Muscle of arm (tissue), 14 donors: ENCODE measurements at places on chromosomes 16 and 17. TPM values are rescaled to one million over a fixed set of nuclear protein-coding genes. Genes with fewer than 3 reads are reported as not detected.
A peak's percentile ranks its signal among the peaks of the same experiment; 100 is the strongest.

The GPR179 gene
- polyA plus RNA-seq, result 0.57 TPM

The WNT9B gene
- polyA plus RNA-seq, result 0.09 TPM

The RGS9 gene
- not detected for polyA plus RNA-seq

- DNase-seq, result no peak
These were observed 517.0 kb downstream of the CDH13 start for GRCh38 chr16:83143788-83144187.

- DNase-seq, result no peak
These were observed 1336.6 kb upstream of the CDH8 start for GRCh38 chr16:63372815-63373214.

DNA sequence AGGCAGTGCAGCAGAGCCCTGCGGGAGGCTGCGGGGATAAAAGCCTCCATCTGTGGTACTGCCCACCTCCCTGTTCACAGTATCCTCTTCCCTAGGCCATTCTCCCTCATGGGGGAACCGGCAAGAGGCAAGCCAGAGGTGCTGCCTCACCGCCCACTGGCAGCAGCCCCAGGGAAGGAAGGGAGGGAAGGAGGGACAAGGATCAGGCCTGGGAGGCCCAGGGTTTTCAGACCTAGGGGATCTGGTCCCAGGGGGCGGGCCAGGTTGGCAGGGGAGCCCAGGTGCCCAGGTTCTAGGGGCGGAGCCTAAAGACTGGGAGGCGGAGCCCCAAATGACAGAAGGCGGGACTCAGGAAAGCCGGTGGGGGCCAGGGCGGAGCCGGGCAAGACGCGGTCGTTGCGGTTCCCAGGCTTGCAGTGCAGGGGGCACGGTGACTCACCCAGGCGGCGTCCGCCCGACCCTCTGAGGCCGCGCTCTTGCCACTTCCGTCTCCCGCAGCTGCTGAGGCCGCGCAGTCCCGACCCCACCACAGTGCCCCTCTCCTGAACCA, 3.0 kb upstream of the MTMR4 start:
- DNase-seq, result no peak

DNA sequence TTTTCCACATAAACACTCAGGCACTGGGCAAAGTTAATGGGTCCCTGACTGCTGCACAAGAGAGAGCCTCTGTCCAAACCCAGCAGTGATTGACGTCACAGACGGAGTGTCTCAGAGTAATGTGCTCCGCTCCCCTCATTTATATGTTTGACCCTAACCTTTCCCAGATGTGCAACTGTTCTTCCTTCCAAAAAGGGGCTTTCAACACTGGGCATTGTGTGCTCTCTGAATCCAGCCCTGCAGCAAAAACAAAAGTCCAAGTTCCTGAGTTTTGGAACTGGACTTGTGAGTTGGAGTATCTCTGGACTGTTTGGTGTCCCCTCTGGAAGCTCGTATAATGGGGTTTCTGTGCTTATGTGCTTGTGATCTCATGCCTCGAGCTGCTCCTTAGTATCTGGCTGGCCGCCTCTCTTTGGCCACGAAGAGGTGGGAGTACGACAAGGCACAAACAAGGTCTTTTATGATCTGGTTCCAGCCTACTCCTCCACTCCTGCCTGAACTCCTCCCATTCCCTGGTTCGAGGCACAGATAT, 76.4 kb upstream of the SMIM36 start:
- no peak for DNase-seq

GRCh38 chr16:65121870-65122723, at the start of gene CDH11:
Gene CDH11 (minus strand): TSS chr16:65122063. CDS start chr16:65004869, 117,194 bp downstream.
- peak; percentile 86 for DNase-seq

- peak; percentile 67 for DNase-seq
These were observed 72.8 kb downstream of the MMD start for GRCh38 chr17:55348749-55349354.
